GM18507 (cell line): ENCODE measurements at places on chromosomes 6 and 20.

DNA sequence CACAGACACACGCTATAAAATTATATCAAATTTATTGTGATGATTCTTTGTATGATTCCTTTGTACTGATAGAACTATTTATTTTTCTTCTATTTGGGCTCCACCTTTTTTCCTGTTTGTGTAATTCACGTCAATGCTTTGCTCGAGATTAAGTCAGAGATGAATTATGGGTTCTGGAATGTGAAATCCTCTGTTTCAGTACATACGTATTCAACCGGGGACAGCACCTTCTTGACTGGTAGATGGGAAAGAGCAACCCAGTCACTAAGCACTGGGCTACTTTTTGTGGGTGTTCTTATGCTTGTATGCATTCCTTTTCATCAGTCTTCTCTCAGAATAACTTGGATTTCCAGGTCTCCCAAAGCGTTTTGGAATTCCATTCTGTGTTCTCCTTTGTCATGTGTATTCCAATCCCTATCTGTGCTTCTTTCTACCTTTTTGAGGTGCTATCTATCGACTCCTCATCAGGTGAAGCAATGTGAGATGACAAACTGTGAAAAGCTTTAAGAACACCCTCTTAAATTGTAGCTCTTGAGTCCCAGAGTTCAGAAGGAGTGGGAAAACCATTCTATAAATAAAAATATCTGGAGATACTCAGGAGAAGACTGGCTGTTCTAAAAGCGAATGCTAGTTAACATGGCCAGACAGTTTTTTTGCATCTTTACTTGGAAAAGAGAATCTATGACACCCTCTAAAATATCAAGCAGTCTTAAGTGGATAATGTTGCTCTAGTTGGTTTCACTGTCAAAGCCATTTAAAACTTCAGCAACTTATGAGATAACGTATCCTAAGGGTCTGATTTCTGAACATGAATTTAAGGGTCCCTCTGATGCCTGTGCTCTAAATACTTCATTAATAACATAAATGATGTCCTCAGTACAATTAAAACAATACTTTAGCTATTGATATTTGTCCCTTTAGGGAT lies 197.7 kb upstream of the PREP start:
- DNase-seq = no peak

GRCh38 chr6:23280437-23280836 lies 711.1 kb downstream of the HDGFL1 start:
- no peak for DNase-seq

DNA sequence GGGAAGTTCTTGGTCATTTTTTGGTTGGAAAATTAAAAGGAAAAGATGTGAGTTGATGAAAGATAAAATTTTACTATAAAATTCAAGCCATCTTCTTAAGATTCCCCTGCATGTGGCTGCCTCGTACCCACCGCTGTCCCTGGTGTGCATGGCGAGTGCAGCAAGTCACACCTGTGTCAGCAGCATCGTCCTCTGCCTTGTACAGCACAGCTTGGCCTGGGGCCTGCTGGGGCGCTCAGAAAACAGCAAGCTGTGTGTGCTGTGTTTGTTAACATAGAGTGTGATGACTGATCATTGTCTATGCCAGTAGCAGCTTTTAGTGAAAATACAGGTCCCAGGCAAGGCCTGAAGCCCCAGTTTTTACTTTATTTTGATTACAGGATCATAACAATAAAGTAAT lies 56.7 kb downstream of the FAM120B start:
- no peak for DNase-seq

DNA sequence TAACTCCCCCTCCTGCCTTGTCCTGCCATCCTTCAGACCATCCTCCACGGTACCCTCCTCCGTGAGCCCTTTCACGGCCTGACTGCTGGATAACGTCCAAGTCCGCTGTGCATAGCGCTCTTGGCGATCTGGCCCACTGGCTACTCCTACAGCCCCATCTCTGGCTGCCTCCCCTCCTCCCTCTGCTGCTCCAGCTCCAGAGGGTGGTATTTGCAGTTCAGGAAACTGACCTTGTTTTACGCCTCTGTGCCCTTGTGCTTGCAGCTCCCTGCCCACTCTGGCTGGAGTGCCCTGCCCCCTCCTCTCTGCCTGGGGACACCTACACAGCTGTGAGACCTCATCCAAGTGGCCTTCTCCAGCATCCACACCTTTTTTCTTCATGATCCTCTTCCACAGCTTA lies 6.5 kb upstream of the RREB1 start:
- no peak for DNase-seq

DNA sequence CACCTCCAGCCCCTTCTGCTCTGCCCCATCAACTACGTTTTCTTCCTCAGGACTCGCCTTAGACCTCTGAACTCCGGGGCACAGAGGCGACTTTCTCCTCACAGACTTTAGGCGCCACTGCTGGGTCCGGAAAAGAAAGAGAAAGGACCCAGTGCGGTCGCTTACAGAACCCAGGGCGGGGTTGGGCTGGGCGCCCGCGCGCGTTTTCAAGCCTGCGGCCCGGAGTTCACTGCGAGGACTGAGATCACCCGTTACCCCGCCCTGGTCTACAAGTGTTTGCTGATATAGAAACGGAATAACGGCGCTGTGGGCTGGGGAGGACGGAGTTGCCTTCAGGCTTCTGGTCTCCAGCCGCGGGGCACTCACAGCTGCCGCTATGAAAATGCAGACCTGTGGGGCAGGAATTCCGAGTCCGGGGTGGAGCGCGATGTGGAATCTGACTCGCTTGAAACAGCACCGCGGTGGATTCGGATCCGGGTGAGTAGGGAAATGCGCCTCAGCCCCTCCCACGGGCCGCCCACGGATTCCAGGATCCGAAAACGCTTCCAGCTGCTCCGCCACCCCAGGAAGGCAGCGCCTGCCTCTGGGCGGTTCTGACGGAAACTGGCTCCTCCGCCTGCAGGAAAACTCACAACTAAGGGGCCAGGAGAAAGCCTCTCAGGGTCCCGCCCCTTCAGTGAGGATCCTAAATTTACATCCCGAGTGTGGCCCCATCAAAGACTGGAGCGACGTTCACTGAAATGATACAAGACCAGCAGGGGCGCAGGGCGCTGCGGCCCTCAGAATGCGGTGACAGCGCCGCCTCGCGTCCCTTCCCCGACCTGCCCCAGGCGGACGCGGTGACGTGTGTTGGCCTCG lies 29.4 kb downstream of the HLA-F start:
- peak; percentile 74 for DNase-seq

GRCh38 chr6:52306972-52307870 lies 22.7 kb upstream of the MCM3 start:
- DNase-seq = no peak

DNA sequence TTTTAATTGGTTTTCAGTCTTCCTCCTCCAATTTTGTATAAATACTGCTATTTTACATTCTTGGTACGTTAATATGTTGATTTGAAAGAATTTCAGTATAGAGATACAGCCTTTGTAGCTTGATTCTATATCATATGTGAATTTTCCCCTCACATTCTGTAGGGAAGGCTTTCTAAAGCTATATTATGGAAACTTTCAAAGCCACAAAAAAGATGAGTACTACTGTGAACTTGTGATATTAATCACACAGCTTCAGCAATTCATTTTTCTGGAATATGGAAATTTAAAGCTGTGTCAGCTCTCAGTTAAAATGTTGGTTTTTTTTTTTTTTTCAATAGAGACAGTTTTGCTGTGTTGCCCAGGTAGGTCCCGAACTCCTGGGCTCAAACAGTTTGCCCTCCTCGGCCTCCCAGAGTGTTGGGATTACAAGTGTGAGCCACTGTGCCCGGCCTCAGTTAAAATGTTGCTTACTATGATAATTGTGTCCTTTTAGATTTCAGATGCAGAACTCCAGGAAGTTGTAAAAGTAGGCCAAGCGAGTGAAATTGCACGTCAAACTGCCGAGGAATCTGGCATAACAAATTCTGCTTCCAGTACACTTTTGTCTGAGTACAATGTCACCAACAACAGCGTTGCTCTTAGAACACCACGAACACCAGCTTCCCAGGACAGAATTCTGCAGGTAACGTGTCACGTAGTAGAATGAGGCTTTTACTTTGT lies 20.6 kb downstream of the CDC5L start:
- no peak for DNase-seq

- DNase-seq = no peak
These were observed 17.0 kb upstream of the ZNF76 start for GRCh38 chr6:35242486-35242885.

DNA sequence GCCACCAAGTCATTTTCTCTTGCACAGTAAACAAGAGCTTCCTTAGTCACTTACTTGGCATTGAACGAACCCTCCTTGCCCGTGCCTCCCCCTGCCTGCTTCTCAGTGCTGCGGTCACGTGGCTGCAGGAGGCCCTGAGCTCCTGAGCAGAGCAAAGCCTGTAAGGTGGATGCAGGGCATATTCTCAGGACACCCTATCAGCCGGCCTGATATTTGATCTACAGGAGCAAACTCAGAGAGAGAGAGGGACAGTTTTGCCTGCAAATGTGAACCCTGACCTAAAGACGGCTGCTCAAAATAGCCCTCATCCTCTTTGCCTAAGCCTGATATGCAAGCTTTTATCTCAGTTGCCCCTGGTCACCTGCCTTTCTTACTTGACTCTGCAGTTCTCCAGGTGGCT lies 93.0 kb upstream of the POPDC3 start:
- no peak for DNase-seq

- DNase-seq = no peak
These were observed 267.8 kb downstream of the ERMARD start for GRCh38 chr6:170018936-170019817.

- no peak for DNase-seq
These were observed 65.1 kb downstream of the PFDN4 start for GRCh38 chr20:54272901-54273488.

DNA sequence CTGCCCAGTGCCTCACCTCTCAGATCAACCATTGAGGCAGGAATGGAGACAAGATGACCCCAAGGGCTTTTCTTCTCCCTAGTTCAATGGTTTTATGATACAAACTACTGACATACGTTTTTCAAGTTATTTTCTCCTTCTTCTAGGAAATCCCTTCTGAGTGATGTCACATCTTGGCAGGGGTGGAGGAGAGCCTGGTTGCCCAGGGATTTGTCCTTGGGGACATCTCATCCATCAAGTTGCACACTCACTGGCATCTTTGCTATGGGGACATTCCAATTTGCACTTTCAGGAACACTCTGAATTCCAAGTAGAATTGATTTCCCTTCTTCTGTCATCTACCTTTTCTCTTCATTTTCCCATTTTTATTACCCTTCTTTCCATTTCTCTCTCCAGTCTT lies 9.9 kb downstream of the ZFP57 start:
- no peak for DNase-seq

GRCh38 chr6:134238006-134238405 lies 79.9 kb downstream of the SGK1 start:
- no peak for DNase-seq

DNA sequence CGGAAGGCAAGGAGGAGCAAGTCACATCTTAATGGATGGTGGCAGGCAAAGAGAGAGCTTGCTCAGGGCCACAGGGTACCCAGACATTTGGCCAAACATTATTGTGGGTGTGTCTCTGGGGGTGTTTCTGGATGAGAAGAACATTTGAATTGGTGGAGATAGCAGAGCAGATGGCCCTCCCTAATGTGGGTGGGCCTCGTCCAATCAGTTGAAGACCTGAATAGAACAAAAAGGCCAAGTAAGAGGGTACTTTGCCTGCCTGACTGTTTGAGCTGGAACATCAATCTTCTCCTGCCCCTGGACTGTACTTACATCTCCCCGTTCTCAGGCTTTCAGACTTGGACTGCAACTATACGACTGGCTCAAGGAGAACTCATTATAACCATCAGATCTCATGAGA lies 55.8 kb upstream of the SMIM28 start:
- DNase-seq = no peak

- no peak for DNase-seq
These were observed 131.6 kb downstream of the KIF16B start for GRCh38 chr20:16441546-16442164.

GRCh38 chr6:167669870-167670802 lies 156.6 kb upstream of the AFDN start:
- DNase-seq = no peak

DNA sequence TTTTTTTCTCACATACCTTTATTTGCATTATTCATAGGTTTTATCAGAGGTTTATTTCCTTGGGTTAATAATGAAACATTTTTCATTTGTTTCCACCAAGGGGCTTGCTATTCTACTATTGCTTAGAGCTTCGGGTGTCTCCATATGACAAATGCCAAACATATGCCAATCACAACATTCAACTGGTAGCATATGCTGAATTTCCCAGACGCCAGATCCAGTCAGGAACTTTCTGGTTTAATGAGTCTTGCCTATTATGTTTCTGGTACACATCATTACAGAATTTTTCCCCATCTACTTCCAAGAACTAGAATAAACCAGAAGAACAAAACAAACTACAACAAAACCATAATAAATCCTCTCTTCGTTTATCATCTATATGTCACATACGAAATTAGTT lies 180.7 kb downstream of the PRKN start:
- no peak for DNase-seq

DNA sequence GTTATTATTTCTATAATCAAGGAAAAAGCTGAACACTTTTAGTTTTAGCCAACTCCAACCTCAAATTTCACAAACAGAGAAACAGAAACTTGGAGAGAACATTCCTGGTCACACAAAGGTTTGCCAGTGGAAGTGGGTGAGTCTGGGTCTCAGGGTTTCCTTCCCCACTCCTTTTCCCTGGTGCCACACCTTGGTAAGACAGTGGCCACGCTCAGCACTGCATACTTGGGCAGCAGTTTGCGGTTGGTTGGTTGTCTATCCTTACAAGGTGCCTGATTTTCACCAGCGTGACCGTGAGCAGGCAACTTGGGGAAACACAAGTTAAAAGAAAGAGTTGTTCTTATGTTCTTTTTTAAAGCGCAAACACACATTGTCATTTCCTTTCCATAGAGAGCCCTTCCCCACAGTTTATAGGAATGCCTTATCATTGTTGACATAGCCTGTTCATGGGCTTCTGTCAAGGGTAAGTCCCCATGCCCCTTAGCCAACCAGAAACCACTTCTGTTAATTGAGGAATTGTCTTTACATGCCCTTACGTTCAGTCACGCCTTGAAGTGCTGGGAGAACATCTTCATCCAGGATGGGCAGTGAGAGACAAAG lies 82.2 kb downstream of the RIN2 start:
- no peak for DNase-seq

- DNase-seq = no peak
These were observed 356.4 kb downstream of the CDH4 start for GRCh38 chr20:61608275-61609085.

- DNase-seq = no peak
These were observed 120.7 kb upstream of the CLDN20 start for GRCh38 chr6:155143029-155143577.
